SW 1271 (cell line): ENCODE measurements at places on chromosomes 2 and 18.

DNA sequence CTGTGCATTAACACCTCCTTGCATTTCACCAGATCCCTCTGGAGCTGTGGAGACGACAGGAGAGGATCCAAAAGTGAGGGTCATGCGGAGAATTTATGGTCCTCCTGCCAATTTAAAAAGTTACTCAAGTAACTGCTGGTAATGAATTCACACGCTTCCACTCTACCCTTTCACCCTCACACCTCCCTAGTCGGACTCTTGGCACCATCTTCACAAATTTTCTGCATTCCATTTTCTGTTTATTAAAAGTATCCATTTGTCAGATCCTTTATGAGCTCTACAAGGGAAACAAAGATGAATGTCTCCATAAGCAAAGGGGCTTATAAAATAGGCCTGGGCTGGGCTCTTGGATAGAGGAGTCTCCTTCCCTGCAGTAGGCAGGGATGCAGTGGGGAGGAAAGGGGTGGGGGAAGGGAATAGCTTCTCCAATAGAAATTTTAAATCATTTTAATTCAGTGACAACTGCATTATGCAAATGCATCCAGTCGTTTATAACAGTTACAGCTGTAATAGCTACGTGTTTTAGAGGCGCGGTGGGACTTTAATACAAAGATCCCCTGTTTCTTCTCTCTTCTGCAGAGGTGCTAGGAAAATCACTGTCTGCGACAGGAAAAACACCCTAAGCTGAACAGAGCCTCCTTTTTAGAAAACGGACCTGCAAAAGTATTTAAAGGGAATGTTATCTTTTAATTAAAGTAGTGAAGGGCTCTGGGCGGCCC lies 132.2 kb downstream of the EPHA4 start:
- no peak for DNase-seq

DNA sequence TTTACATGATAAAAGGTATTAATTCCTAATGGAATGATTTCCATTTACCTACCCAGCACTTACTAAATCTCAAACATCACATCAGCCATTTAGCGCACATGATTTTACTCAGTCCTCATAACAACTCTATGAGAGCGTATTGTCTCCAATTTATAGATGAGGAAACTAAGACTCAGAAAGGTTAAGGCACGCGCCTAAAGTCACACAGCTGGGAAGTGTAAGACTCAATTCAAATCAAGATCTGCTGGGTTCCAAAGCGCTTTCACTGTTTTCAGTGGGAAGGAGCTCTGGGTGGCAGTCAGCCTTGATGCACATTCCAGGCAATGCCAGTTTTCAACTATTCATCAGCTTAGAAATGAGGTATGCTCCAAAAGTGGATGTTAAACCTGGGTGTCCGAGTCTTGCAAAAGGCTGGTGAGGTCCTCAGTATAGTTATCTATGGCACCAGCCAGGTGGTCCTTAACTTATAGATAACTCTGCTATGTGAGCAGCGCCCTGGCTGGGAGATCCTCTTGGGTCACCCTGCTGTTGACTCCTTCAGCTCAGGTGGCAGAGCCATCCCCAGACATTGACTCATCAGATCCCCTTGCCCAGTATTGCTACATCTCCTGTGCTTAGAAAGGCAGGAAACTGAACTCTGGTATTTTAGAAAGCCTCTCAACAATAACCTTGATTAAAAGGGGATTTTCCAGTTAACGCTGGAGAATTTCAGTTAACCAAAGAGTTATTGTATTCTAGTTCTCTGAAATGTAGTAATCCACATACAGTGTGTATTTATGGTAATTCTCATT lies 47.1 kb downstream of the SLC4A1AP start:
- no peak for DNase-seq

GRCh38 chr2:221018262-221018661 lies 553.8 kb downstream of the EPHA4 start:
- no peak for DNase-seq

DNA sequence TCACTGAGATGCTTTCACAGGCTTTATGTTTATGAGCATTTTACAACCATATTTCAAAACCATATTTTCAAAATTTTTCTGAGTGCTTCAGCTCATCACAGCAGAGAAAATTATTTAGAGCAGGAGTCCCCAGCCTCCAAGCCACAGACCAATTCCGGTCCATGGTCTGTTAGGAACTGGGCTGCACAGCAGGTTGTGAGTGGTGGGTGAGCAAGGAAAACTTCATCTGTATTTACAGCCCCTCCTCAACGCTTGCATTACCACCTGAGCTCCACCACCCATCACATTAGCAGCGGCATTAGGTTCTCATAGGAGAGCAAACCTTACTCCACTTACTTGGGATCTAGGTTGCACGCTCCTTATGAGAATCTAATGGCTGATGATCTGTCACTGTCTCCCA lies 165.6 kb downstream of the SEPTIN10 start:
- DNase-seq = no peak

GRCh38 chr18:48553236-48553635 lies 14.4 kb downstream of the CTIF start:
- DNase-seq = no peak

DNA sequence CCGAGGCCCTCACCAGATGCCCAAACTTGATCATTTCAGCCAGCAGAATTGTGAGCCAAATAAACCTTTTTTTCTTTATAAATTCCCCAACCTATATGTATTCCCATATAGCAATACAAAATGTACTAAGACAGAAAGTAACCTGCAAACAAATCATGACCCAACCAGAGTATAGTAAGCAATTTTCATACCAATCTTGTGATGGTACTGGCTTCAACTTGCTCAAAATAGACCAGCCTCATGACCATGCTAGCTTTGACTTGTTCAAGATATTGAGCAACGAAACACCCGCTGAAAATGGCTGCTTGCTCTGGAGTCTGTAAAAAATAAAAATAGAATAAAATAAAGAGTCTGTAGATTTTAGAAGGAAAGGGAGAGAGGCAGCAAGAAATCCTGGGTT lies 97.6 kb downstream of the C1D start:
- no peak for DNase-seq

DNA sequence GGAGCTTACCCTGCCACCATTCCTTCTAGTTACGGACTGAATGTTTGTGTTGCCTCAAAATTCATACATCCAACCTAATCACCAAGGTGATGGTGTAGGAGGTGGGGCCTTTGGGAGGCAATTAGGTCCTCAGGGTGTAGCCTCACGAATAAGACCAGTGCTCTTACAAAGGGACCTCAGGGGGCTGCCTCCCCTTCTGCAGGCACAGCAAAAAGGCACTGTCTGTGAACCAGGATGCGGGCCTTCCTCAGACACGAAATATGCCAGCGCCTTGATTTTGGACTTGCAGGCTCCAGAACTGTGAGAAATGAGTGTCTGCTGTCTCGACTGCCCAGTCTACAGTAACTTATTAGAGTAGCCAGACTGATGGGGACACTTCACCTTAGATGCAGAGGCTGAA lies 150.4 kb upstream of the HDAC4 start:
- no peak for DNase-seq

- no peak for DNase-seq
Measured at GRCh38 chr2:45173513-45173912, 164.3 kb upstream of the SIX2 start.

GRCh38 chr2:230904856-230905447 lies 20.1 kb downstream of the GPR55 start:
- no peak for DNase-seq
